CD4-positive, alpha-beta T cell treated with Interleukin-1 beta for 1 hour (primary cell): ENCODE measurements at places on chromosomes 2 and 18.

- DNase-seq = no peak
Measured at GRCh38 chr18:57921708-57922107, 118.6 kb upstream of the ATP8B1 start.

DNA sequence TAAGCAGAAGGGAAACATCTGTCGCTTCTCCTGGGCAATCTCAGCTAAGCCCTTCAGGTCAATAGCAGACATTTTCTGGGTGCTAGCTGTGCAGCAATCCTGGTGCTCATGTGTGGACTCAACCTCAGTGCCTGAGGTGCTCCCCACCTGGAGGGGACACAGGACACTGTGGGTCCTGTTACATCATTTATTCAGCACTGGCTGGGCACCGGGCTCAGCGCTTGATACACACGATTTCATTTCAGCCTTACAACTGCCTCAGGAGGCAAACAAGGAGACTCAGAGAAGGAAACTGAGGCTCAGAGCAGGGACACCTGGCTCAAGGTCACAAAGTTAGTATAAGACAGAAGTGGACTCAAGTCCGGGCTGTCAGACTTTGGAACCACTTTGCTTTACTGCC, 46.7 kb downstream of the MARCO start:
- no peak for DNase-seq

GRCh38 chr2:20484810-20485611, 38.1 kb downstream of the RHOB start:
- DNase-seq = no peak

DNA sequence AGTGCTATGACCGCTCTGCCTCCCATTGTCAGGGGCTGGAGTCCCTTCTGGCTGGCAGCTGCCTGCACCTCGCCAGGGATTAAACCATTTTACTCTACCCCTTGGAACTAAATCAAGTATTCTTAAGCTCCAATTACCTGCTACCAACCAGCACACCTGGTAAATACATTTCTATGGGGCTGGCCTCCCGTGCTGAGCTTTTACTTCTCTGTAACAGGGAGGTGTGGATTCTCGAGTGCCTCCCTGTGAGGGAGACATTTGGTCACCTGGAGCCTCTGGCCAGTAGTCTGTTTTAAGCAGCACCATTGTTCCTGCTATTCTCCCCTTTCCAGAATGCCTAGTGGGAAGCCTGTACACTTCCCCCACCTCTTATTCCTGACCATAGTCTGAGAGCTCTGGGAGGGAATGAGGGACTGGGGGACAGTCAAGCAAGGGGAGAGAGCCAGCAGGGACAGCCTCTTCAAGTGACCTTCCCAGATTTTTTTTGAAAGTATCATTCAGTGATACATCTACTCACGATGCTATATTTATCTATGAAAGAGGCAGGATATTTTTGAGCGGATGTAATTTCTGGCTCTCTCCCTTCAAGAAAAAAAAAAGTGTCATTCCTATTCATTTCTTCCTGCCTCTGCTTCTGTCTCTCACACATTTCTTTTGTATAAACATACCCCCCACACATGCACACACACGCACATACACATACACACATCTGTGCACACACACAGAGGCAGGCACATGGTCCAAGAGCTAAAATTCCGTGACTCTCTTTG, 112.8 kb downstream of the CAPN13 start:
- no peak for DNase-seq

DNA sequence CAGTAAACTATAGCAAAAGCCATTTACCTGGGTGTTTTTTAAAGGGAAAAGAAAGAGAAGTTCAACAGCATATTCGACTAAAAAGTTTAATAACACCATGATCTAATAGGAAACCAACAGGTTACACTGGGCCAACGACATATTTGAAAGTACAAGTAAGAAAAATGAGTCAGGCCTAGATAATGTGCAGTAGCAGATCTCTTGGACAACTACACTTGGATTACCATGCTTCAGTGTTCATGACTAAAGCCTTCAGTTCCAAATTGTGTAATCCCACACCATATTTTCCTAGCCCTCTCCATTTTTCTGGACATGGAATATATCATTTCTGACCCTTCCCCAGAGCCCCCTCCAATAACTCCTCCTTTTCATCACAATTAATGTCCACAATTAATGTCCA, 39.1 kb upstream of the FIGN start:
- no peak for DNase-seq
